Activated CD4-positive, alpha-beta T cell treated with anti-CD3 and anti-CD28 coated beads, Interleukin-2, amount 10 ng/mL, durations not matched to agents 24 days and 14 days (primary cell): ENCODE measurements at places on chromosomes 5 and 9. TPM values are rescaled to one million over a fixed set of nuclear protein-coding genes. Genes with fewer than 3 reads are reported as not detected.

GRCh38 chr5:11903121-11903613 lies 1.1 kb downstream of the CTNND2 start:
- H3K4me3 ChIP-seq: no peak overlapping the region
- peaks cover 36% of the 10 kb centered on the region for H3K27me3 ChIP-seq
- no peaks in the 10 kb centered on the region for H3K36me3 ChIP-seq
- no peak for DNase-seq
- H3K4me1 ChIP-seq: no peaks in the 10 kb centered on the region

GRCh38 chr5:92758552-92758951 lies 822.5 kb downstream of the NR2F1-AS1 start:
- H3K4me3 ChIP-seq: no peak overlapping the region
- H3K36me3 ChIP-seq: no peaks in the 10 kb centered on the region
- DNase-seq: no peak
- H3K27ac ChIP-seq: no peak overlapping the region

- no peak for DNase-seq
- no peaks in the 10 kb centered on the region for H3K36me3 ChIP-seq
- peaks cover 26% of the 10 kb centered on the region for H3K4me1 ChIP-seq
Measured at GRCh38 chr9:22036866-22037626, 27.9 kb upstream of the CDKN2B start.

Gene UBTD2
- 5.5 and 6.3 TPM in 2 replicates for total RNA-seq

Gene SLCO6A1
- total RNA-seq: not detected in 2 replicates
